T-helper 2 cell treated with Interferon-gamma antibody and Interleukin-4, amounts not matched to agents 100 ng/mL and 5 ng/mL, for 36 hours (primary cell): ENCODE measurements at places on chromosomes 4 and X. TPM values are rescaled to one million over a fixed set of nuclear protein-coding genes. Genes with fewer than 3 reads are reported as not detected.

Gene TRIM75
- total RNA-seq = not detected in 2 replicates

Gene THAP6
- total RNA-seq = 13.7 and 19.2 TPM in 2 replicates

Gene CXorf65
- total RNA-seq = 21.1 and 24.6 TPM in 2 replicates

Gene HOPX
- 36.8 and 36.9 TPM in 2 replicates for total RNA-seq

Gene SMIM31
- not detected in 2 replicates for total RNA-seq

Gene PTPN13
- 0.18 and 0.34 TPM in 2 replicates for total RNA-seq

Gene FMR1NB
- not detected in 2 replicates for total RNA-seq

Gene RIBC1
- 0.61 and 0.68 TPM in 2 replicates for total RNA-seq

Gene OPRPN
- not detected in 2 replicates for total RNA-seq

Gene DAPP1
- 30.0 and 32.0 TPM in 2 replicates for total RNA-seq

Gene PCDH7
- not detected in 2 replicates for total RNA-seq
